Urothelium cell line (cell line): ENCODE measurements at places on chromosomes 5 and 9.

- DNase-seq = no peak
These were observed 53.9 kb downstream of the NTRK2 start for GRCh38 chr9:84723426-84723825.

DNA sequence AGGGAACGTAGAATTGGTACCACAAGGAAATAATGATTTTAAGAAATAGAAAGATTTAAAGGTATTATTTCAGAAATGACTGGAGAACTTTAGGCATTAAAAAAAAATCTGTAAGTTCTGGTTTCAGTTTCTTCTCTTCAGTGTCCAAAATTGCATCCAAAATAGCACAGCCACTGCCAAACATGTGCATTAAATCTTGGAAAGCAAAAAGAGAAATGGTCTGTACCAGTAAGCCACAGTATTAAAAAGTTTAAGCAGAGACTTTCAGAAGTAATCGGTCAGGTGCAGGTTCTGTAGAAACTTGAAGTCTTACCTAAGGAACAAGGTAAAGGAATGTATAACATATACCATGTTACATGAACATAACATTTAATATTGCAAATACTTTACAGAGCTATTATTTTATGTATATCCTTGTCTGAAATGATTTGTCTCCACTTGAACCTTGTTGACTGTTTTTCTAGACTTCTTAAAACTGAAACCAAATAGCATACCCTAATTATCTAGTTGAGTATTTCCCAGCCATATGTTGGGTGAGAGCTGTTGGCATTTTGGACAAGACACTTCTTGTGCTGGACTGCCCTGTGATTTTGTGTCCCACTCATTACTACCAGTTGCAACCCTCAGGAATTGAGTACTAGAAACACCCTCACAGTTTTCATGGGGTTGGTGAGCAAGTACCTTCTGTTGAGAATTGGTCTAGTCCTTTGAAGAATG lies 32.1 kb downstream of the NIPBL start:
- no peak for DNase-seq

GRCh38 chr9:96020792-96021550 lies 145.5 kb downstream of the ERCC6L2 start:
- DNase-seq = no peak

GRCh38 chr9:6525326-6526045 lies 112.5 kb downstream of the UHRF2 start:
- no peak for DNase-seq

DNA sequence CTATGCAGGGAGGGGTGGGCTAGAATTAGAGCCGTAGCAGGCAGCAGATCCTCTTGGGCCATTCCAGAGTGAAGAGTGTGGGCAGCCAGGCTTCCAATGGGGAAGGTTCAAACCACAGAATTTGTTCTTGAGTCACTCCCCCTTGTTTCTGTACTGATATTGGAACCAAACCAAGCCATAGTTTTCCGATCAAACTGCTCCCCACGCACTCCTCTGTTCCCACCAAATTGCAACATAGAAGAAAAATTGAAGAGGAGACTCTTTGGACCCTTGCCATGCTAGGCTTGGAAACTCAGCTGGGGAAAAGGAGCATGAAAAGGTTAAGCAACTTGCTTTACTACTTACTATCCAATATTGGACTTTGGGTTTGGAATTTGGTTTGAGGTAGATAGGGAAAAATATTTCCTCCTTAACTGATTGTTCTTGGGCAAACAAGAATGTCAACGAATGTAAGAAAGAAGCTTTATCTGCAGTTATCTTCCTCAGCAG lies 165.8 kb upstream of the NR3C1 start:
- no peak for DNase-seq

GRCh38 chr5:173041881-173042762 lies 14.0 kb upstream of the CREBRF start:
- no peak for DNase-seq

GRCh38 chr9:125932746-125933455 lies 185.7 kb downstream of the PBX3 start:
- no peak for DNase-seq

GRCh38 chr5:127601601-127602000 lies 47.3 kb upstream of the CTXN3 start:
- no peak for DNase-seq

- DNase-seq = no peak
These were observed 415.0 kb downstream of the KCTD16 start for GRCh38 chr5:144585681-144586080.

- DNase-seq = no peak
These were observed 797.3 kb upstream of the ACO1 start for GRCh38 chr9:31587146-31587545.

DNA sequence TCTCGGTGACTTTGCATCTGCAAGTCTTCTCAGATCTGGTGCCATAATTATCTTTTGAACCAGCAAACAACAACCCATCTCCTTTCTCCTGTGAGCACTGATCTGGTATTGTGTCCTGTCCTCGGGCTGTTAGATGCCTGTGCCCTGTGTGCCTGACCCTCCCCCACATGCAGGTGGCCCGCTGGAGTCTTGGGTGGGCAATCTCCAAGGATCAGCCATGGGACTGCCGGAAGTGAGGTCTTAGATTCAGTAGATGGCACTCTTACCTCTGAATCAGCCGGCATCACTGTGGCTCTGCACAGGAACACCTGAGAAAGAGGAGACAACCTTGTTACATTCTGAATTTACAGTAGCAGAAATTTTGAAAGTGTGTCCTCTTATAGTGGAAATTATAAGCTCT lies 172.4 kb downstream of the IRX2 start:
- DNase-seq = no peak

DNA sequence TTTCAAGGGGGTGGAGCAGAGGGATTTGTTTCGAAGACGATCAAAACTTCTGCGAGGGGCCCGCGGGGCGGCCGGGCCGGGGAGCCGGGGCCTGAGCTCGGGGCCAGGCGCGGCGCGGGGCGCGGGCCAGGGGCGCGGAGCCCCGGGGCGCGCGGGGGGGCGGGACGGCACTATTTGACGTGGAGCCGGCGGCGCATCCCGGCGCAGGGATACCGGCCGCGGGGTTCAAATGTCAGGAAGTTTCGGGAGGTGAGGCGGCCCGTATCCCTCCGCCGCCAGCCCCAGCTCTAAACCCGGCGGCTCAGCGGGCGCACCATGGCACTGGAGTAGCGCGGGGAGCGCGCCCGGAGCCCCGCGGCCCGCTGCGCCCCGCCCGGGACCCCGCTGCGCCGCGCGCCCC lies at the start of gene LMX1B:
TSS of gene LMX1B (plus strand) at position 278 of the 400 bp plus-strand sequence. CDS start 522 bp downstream, outside the sequence.
- peak; percentile 44 for DNase-seq

- no peak for DNase-seq
These were observed 27.6 kb upstream of the HMCN2 start for GRCh38 chr9:130237763-130238524.

GRCh38 chr5:149215478-149216090 lies 56.1 kb upstream of the AFAP1L1 start:
- no peak for DNase-seq

DNA sequence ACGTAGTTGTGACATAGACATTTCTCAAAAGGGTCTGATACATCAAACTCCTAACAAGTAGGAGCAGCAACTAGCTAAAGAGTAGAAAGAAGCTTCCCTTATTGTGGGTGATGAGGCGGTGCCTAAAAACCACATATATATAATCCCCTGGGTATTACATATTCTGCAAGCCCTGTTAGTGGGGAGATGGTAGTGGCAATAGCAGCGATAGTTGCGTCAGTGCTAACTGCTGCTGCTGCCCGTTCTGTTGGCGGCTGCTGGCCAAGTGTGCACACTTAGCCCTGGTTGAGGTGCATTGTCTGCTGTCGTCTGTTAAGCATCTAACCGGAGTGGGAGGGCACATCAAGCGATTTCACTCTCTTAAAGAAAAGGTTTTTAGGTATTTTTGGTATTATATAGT lies 35.8 kb downstream of the VLDLR start:
- no peak for DNase-seq

GRCh38 chr9:74861773-74862474 lies 25.8 kb downstream of the TRPM6 start:
- no peak for DNase-seq
